ENCODE measurements at places on chromosomes 1 and 21.

DNA sequence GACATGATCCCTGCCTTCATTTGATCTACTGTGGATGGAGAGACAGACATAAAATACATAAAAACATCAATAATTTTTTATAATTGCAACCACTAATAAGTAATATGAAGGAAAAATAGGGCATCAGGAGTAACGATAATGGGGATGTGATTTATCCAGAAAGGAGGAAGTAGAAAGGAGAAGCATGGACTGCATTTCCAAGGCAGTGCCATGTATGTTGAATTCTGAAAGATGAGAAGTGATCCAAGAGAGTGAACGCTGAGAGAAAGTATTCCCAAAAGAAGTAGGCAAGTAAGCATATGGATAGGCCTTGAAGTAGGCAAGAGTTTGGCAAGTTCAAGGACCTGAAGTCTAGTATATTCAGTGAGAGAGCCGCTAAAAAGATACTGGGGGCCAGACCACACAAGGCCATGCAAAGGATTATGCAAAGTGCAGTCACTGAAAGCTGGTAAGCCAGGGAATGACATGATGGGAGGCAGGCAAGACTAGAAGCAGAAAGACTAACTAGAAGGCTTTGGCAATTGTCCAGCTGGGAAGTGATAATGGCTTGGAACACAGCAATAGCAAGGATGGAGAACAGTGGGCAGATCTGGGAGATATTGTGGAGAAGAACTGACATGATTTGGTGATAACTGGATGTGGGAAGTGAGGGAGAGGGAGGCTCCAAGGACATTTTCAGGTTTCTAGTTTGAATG lies 85.9 kb downstream of the TM2D1 start:
- no peak for DNase-seq

DNA sequence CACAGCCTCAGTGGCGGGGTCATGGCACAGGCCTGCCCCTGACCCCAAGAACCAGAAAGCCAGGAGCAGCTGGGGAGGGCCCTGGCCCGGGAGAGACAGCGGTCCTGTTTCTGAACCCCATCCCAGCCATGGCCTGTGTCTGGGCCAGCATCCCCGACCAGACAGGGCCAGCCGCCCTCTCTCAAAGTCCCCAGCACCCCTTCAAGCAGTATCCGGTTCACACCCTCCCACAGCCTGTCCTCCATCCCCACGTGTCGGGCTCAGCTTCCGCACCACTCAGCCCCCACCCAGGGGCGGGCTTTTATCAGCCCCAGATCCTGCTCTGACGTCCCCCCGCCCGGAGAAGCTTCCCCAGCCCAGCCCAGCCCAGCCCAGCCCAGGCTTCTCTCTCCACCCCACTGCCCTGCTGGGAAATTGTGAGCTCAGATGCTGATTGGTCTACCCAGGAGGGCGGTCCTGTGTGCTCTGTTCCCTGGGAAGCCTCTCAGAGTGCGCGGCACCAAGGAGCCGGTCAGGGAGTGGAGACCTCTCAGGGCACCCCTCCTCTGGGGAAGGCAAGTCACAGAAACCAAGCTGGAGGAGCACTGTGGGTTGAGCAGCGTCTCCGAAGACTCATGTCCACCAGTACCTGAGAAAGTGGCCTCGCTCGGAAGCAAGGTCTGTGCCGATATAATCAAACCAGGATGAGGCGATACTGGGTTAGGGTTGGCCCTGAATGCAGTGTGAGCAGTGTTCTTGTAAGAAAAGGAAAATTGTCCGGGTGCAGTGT lies 4.7 kb upstream of the FAAP20 start:
- peak; percentile 91 for DNase-seq

- no peak for DNase-seq
Measured at GRCh38 chr1:20342294-20343148, 51.8 kb downstream of the VWA5B1 start.

DNA sequence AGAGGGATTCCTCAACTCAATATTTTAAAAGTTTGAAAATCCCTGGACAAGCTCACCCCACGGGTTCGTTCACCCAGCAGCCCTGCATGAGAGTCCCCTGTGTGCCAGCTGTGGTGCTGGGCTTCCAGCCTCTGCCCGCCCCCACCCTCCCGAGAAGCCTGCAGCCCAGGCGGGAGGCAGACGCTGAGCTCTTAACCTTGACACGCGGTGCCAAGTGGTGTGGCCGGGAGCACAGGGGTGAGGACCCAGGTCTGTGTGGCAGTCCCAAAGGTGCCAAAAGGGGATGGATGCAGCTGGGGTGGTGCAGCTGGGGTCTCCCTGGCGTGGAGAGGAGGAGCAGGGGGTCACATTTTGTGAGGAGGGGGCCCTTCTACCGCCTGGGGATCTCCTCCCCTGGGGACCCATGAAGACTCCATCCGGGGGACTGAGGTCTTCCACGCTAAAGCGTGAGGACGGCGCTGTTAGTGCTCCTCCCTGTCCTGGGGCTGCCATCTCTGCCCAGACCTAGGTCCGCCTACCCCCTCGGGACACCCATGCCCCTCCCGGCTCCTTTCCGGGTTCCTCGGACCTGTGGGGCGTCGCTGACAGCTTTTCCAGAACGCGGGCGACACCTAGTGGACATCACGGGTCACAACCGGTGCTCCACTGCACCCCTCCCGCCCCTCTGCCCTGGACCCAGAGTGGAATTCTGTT lies 12.9 kb downstream of the PLA2G2F start:
- peak; percentile 56 for DNase-seq

- no peak for DNase-seq
Measured at GRCh38 chr1:61237659-61238358, 155.4 kb downstream of the NFIA start.

DNA sequence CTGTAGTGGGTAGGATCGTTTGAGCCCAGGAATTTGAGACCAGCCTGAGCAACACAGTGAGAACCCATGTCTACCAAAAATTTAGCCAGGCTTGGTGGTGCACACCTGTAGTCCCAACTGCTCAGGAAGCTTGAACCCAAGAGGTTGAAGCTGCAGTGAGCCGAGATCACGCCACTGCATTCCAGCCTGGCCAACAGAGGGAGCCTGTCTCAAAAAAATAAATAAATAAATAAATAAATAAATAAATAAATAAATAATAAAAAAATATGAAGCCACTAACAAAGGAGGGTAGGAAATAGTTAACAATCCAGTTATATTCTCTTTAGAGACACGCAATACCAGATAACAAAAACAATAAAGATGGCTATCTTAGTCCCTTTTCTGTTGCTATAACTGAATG lies 11.9 kb upstream of the CBR3 start:
- no peak for DNase-seq

DNA sequence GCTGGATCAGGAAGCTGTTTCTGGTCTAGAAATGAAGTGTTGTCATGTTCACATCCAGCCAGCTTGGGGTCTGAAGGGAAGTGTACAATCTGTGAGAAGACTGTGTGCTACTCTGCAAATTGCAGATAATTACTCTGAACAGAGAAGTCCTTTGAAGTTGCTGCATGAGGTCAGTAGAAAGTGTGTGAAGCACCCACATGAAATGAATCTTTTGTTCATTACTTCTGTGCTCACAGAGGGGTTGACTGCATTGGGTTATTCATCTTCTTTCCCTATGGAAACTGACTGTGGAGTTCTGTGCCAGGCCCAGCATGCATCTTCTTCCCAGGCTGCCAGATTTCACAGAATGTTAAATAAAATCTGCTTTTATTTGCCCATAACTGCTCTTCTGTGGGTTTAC lies 47.1 kb downstream of the CTH start:
- DNase-seq: no peak

Measured in CD8-positive, alpha-beta T cell (primary cell).